C1 segment of cervical spinal cord (tissue), 14 donors: ENCODE measurements at places on chromosomes 6 and 20.

GRCh38 chr6:147823936-147824335 lies 315.4 kb downstream of the SAMD5 start:
- no peak for DNase-seq

- DNase-seq, result no peak
Measured at GRCh38 chr6:168451805-168452517, 11.0 kb downstream of the SMOC2 start.

DNA sequence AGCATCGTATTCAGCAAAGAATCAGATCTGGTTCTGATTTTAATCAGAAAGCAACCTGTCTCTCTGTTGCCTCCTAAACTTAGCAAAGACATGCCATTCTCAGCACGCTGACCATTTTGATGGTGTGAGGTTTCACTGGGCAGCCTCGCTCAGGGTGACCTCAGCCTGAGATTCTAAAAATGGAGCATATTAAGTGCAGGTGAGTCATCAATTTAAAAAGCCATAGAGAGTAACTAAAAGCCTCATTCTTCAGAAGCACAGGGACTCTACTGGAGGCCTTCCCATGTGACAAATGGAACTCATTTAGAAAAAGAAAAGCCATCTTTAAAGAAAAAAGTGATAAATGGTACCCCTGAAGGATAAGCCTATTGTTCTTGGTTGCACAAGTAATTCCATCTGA lies 91.3 kb downstream of the FILIP1 start:
- DNase-seq, result no peak

DNA sequence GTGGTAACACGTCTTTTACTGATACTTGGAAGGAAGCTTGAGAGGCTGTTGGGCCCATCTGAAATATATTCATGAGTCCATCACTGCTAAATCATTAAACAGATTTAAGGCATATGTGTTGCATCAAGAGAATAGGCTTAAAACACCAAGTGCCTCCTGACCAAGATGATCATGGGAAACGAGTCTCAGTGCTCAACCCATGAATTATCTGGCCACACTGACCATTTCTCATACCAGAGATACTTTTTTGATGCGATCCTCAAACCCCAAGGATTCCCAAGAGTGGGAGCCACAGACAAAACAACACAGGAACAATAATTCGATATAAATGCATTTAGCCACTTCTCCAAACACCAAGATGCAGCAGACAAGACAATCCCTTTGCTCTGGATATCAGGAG lies 17.2 kb downstream of the HEY2 start:
- no peak for DNase-seq

- no peak for DNase-seq
Measured at GRCh38 chr6:169292338-169293124, 38.9 kb upstream of the THBS2 start.

DNA sequence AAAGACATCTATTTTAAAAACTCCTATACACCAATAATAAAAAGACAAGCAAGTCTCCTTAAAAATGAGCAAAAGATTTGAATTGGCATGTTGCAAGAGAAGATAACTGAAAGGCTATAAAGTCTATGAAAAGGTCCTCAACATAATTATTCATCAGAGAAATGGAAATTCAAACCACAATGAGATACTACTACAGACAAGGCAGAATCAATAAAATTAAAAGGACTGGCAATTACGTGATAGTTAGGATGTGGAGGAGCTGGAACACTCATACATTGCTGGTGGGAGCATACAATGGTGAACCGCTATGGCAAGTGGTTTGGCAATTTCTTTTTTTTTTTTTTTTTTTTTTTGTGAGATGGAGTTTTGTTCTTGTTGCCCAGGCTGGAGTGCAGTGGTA lies 43.8 kb upstream of the KIF13A start:
- no peak for DNase-seq

- no peak for DNase-seq
Measured at GRCh38 chr6:47134476-47135189, 92.5 kb upstream of the ADGRF1 start.
